ENCODE measurements at places on chromosomes 13 and 19.

DNA sequence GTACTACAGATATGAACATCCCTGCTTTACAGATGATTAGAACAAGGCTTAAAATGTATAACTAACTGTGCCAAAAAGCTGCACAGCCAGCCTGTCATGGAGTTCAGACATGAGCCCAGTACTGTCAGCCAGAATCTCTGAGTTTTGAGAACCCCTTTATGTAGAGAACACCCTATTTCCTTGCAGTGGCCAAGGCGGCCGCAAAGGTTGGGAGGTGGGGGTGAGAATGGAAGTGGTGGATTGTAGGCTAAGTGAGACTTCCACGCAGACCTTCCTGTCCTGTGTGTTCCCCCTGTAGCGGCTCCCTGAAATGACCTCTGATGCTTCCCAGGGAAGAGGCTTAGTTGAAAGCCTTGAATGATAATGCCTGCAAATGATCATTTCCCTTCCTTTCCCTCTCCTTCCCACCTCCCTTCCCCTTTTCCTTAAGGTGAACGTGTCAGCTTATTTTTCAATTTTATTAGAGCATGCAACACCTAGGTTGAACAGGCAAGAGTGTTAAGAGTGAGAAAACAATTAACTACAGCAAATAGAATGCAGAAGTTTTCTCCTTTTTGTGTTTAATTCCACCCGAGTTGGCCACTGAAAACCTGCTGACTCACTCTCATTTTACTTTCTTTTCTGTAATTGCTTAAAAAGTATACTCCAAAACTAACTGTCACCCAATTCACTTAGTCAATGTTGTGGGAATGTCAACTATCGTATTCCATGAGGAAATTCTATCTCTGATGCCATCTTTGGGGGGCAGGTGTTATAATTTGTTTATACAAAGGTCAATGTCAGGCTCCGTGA is 167.0 kb upstream of the EDNRB start:
- no peak for DNase-seq

DNA sequence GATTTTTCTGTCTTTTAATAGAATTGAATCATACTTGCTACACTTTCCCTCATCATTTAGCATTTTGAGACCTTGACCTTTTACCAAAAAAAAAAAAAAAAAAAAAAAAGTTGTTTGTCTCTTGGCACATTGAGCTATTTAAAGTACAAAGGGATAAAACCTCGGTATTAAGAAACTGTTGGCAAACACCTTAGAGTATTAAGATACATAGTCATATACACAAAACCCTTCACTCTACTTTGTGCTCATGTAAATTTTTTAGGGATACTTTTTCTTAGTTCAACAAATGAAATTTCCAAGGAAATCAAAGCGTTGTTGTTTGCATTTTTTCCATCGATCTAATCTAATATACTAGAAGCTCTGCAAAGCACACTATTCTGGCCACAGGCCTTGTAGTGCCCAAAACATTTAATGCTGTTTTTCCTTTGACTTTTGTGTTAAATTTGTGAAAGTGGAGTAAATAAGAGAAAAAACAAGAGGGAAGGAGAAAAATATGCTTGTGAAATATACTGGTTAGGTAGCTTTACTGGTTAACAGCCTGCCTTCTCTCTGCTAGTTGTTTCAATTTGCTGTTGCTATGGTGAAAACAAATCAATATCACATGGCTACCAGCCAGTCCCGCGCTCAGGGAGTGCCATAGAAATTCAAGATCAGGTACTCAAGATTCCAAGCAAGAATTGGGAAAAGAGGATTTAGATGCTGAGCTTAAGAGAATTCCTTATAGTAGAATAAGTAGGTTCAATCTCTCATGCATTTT is 2.6 kb downstream of the MBNL2 start:
- DNase-seq = no peak

- DNase-seq = peak; percentile 66
Measured at GRCh38 chr19:19106056-19106551, 32.2 kb downstream of the TMEM161A start.

DNA sequence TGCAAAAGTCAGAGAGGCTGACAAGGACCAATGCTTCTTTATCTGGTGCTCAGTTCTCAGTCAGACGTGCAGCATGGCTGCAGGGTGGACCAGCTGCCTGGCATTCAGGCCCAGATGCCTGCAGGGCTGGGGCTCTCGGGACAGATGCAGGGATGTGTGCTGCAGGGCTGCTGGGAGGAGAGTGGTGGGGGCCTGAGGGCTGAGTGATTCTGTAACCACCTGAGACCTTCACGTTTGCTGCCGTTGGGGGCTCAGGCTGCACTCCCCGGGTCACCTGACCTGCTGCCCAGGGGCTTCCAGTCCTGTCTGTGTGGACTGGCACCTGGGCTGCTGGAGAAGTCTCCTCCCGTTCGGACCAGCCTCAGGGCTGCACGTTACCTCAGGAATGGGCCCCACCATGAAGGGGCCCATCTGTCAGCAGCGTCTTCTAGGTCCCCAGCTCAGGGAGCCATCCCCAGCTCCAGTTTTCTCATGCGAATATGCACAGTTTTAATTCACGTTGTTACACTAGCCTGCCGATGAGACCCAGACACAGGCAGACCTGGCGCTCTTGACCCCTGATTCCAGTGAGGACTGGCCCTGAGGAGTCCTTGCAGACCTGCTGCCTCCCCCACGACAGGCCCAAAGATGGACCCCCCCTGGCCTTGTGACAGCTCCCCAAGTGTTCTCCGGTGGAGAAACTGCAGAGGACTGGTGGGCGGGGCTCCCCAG is 16.9 kb downstream of the KCTD15 start:
- DNase-seq = no peak

DNA sequence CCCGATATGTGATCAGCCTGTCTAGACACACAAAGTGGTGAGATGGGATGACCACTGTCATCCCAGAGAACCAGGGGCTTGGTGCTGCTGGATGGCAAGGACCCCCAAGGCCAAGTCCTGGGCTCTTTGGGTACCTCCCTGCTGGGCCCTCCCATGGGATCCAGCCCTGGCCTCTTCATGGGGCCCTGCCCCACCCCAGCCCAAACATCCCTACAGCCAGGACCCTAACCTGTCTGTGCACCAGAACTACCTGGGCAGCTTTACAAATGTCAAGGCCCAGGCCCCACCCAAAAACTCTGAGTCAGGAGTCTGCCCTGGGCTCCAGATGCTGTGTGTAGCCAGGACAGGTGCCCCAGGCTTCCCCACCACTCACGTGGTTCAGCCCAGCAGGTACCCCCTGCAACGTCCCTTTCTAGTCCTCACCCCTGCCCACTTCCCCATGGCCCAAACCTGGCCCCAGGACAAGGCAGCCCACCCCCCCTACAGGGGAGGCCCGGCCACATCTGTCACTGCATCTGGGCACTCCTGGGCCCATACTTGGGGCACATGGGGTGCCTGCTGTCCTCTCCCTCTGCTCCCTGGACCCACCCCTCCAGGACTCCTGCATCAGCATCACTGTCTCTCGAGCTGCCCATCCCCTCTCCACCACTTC is 233.5 kb downstream of the TUBA3C start:
- no peak for DNase-seq

DNA sequence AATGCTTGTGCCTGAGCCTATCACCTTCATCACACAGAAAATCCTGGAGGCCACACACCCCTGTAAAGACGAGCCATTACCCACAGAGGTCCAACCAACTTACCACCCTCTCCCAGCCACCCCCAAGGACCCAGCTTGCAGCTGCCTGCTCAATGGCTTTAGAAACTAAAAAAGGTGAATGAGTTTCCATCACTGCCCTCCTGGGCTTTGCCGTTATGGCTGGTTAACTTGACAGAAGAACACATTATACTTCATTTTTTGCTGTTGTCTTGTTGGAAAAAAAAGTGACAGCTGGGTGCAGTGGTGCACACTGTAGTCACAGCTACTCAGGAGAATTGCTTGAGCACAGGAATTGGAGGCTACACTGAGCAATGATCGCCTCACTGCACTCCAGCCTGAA is 17.4 kb upstream of the FEM1A start:
- no peak for DNase-seq

DNA sequence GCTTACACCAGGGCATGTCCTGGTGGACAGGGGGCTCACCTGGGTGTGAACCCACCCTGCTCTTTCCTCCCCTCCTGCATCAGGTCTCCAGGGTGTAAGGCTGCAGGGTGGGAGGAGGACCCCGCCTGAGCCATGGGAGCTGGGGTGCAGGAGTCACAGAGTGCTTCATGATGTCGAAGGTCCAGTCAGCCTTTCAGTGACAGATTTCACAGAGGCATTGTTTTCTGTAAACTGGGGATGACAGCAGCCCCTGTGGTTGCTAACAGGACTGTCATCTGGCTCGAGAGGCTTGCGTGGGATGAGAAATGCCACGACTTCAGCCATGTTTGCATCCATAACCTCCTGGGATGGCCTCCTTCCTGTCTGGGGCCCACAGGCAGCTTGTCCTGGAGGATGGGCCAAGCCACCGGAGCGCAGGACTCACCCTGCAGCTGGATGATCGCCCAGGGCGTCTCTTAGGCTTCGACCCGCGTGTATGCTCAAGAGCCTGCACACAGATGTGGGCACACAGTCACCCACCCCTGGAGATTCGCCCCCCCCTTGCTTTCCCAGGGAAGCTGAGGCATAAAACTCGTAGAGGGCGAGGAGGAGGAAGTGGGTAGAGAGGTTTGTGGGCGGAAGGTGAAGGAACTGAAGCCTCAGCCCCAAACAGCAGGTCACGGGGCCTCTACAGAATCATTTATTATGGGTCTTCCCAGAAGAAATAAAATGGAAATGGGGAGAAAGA is 4.9 kb downstream of the NANOS3 start:
- DNase-seq = no peak

DNA sequence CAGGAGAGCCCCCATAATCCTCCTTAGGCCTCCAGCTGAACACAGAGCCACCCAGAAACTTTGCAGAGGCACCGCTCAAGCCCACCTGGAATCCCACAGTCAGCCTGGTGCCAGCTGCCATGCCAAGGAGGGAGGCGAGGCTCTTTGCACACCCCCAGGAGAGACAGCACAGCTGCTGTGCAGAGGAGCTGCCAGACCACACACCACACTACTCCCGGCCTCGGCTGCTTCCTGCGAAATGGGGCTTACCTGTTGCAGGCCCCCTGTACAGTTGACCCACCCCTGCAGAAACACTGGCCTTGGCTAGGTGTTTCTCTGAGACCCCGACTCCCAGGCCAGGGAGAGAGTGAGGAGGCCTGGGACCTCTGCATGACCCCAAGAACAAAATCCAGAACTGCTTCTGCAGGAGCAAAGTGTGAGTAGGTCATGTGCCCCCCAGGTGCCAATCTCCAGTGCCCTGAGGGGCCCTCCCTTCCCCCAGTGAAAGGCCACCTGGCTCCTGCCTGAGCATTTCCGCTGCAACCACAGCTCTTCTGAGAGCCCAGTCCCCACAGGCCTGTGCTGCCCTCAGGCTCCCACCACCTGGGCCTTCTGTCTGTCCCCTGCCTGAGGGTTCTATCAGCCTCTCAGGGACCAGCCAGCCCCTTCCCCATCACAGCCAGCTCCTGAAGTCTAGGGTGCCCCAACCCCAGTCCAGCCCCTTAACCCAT is 580.4 kb downstream of the UQCRFS1 start:
- DNase-seq = no peak

- no peak for DNase-seq
Measured at GRCh38 chr13:36288794-36289391, 8.7 kb downstream of the CCDC169 start.

GRCh38 chr13:80224468-80224867 is 116.5 kb downstream of the SPRY2 start:
- DNase-seq = no peak

GRCh38 chr13:114166381-114167131 is 12.5 kb upstream of the CFAP97D2 start:
- peak; percentile 72 for DNase-seq

DNA sequence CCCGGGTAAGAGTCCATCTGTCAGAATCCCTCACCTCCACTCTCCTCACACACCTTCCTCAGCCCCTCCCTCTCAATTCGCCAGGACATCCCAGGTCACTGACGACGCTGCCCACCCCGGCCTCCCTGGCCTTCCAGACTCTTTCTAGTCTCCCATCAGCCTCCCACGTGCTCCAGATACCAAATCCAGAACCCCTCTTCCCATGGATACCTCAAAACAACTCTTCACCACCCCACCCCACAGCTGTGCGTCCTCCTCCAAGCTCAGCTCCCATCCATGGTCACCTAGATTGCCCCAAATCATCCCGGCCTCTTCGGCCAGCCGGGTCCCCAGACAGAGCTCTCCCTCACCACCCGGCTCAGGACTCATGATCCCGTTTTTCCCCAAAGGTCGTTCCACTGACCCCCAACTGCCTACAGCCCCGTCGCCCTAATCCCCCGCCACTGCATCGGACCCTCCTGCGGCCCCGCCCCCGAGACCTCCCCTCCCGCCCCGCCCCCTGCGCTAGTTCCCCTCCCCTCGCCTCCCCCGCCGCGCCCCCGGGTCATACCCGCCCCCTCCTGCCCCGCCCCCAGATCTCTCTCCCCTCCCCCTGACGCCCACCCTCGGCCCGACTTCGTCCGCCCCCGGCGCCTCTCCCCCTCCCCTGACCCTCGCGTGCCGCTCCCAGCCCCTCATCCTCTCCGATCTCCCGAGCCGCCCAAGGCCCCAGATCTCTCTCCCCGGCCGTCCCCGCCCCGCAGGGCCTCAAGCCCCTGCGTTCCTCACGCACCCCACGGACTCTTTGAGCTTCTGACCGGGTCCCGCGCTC is 546 bp downstream of the UBXN6 start:
- DNase-seq = peak; percentile 77

GRCh38 chr19:39655613-39656012 is at the start of gene LGALS16:
Gene LGALS16 (plus strand): TSS chr19:39655913. CDS start chr19:39655962, 49 bp downstream.
- no peak for DNase-seq

DNA sequence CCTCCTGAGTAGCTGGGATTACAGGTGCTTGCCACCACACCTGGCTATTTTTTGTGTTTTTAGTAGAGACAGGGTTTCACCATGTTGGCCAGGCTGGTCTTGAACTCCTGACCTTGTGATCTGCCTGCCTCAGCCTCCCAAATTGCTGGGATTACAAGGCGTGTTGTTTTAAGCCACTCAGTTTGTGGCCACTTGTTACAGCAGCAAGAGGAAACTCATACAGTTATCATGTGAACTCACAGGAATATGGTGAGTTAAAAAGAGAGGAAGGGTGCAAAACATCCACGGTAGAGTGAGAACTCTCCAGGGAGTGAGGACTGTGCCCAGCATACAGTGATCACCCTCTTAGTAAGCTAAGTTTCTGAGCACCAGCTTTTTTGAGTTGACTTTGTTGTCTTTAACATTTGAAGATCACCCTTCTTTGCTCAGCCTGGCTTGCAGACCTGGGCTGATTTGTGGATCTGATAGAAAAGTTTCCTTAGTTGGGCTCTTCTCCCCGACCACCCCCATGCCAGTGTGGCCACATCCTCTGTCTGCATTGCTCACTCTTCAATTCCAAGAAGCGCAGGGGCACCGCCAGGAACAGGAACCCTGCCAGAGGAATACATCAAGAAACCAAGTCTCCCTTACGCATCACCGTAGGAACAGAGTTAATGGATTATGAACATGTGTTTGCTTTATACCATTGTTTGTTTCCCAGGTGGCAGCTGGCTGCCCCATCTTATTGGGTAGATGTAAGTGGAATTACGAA is 16.0 kb downstream of the ALOX5AP start:
- no peak for DNase-seq

- peak; percentile 62 for DNase-seq
Measured at GRCh38 chr19:38197937-38198704, 25.9 kb downstream of the DPF1 start.

DNA sequence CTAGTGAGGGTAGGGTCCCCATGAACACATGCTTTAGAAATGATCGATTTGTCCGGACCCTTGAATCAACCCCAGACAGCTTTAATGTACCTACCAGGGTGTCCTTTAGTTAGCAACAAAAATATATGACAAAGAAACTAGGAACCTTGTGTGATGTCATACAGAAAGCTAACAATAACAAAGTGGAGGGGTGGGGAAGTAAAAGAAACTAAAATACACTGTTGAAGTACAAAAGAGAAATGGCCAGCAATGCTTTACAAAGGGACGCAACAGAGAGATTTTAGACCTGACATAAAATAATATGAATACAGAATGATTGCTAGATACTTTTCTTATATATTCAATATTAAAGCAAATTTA is 40.0 kb downstream of the DZIP1 start:
- no peak for DNase-seq
